NCI-H1092 treated with DMSO at 0.1 percent for 48 hours (cell line): ENCODE measurements at places on chromosomes 3 and 15.

GRCh38 chr15:90780916-90781315 is 63.8 kb downstream of the BLM start:
- no peak for DNase-seq

GRCh38 chr3:184448321-184449160 is 68.7 kb downstream of the CHRD start:
- no peak for DNase-seq

DNA sequence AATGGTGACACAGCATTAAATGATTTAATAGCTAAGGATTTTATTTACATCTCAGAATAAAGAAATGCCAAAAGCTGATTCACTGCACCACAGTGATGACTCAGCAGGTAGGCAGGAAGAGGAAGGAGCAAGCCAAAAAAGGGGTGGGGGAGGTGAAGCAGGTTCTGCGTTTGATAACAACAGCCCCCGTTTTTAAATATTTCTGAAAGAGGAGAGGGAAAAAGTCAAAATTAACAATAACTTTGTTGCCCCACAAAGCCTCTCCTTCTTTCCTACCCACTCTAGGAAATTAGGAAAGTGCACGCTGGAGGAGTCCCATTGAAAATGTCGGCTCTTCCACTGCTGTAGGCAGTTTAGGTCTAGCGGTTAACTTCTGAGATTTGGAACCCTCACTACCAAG is 9.9 kb upstream of the CCDC54 start:
- no peak for DNase-seq

DNA sequence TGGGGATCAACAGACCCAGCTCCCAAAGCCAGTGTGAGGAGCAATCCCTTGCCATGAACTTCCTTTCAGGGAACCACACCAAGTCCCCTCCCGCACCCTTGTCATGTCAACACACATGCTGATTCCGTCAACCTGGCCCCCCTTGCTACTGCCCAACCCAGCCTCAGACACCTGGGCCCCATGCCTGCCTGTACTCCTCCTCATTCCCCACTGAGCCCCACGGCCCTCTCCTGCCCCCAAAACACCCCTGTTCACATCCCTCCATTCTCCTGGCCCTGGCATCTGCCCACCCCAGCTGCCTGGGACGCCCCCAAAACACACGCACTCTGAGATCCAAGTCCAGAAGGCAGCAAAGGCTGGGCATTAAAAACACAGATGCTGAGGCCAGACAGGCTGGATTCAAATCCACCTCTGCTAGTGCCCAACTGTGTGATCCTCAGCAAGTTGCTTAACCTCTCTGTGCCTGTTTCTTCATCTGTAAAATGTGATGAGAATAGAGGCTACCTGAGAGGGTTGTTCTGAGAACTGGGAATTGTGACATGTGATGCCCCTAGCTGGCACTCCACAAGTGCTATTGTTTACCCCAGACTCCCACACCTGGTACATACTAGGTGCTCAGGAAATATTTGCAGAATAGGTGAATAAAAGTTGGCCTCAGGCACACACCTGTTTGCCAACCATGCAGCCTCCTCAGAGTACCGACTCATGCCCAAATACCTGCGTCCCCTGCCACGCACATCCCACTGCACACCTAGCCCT is 2.3 kb downstream of the PLXND1 start:
- no peak for DNase-seq

GRCh38 chr3:132623646-132624045 is 26.6 kb downstream of the ACKR4 start:
- DNase-seq = no peak

- DNase-seq = no peak
These were observed 6.7 kb downstream of the ZBTB47 start for GRCh38 chr3:42660131-42660715.

DNA sequence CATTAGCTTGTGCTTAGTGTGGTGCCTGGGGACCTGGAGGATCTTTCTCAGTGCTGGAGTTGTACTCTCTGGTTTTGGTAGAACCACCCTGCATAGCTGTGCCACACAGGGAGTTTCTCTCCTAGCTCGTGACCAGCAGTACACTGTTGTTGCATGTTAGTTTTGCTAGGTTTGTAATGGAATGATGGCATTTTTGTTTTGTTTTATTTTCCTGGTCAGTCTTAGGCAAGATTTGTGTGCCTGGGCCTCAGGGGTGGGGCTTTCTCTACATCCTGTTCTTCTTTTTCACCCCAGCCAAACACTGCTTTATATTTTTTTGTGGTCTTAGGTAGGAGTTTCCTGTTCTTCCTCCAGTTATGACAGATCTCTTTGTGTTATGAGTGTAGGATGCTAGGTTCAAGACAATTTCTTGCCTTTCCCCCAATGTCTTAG is 534.5 kb upstream of the KCNMB2 start:
- DNase-seq = no peak

DNA sequence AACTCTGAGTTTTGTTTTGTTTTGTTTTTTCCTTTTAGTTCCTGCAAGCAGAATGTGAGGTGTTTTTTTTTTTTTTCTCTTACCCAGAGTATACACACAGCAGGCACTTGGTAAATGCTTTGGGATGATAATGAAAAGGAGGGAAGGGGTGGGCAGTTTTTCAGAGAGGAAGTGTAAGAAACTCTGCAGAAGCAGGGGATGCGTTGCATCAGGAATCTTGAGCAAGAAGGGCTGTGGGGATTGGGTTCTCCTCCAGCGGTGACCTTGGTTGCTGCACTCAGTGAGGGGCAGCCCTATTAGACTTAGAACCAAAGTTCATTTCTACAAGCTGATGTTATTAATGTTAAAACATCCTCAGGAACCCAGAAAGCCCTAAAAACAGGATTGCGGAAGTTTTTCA is 32.2 kb upstream of the TMEM158 start:
- no peak for DNase-seq

- no peak for DNase-seq
These were observed 108.2 kb upstream of the SETMAR start for GRCh38 chr3:4195006-4195405.

DNA sequence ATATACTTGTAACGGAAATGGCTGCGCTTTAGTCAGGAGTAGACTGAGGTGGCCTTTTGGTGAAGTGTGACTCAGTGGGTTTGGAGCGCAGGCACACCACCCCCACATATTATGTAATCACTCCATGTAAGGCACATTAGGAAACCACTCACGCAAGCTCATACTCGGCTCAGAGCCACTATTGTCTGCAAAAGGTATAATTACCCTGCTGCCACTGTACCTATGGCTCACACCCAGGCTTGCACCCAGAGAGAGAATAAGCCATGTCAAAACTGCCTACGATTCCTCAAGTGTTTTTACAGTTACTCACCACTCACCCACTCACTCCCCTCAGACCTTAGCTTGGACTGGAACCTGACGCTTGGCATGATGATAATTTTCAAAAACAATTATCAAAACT is 611.9 kb upstream of the CCDC54 start:
- DNase-seq = no peak

DNA sequence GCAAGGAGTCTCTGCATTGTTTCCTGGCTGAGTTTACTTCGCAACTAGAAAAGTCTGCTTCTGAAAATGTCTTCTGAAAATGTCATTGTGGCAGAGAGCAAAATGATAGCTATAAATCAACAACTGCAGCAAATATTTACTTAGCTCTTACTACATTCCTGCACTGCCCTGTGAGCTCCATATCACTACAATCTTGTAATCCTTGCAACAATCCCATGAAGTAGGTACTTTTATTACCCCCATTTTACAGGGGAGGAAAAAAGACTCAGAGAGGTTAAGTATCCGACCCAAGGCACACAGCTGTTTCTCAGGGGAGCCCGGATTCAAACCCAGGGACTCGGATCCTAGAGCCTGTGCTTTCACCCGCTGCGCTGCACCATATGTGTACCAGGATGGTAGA is 34.2 kb upstream of the SPTBN5 start:
- no peak for DNase-seq

DNA sequence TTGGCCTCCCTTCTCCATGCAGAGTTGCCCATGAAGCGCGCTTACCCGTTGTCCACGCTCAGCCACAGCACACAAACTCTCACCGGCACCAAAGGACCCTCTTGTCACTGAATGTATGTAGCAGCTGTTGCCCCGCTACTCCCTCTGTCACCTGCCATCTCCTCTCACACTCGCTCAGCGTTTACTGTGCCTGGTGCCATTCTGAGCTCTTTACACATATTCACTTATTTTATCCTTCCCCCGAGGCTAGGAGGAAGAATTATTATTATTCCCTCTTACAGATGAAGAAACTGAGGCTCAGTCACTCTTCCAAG is 41.7 kb upstream of the PRR23E start:
- no peak for DNase-seq

DNA sequence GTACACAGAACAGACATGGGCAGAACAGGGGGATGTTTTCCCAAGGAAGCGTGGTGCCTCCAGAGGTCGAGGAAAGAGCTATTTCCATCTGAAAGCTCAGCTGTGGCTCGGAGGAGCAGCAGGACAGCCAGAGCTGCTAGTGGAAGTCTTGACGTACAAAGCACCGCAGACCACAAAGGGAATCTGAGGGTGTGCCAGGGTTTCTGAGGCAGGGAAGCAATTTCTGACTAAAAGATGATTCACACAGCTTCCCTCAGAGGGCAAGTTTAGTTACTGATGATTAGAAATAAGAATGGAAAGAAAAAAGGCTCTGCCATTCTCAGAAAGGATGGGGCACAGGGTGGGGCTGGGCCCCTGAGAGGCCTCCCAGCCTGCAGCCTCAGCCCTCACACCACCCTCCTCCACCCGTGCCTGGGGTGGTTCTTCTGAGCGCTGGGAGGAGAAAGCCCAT is 45.8 kb upstream of the SEC13 start:
- no peak for DNase-seq

GRCh38 chr3:142963516-142964448 is at the start of gene PAQR9:
Gene PAQR9 (minus strand): TSS chr3:142963674. CDS start chr3:142963336, 338 bp downstream.
- DNase-seq = peak; percentile 24

DNA sequence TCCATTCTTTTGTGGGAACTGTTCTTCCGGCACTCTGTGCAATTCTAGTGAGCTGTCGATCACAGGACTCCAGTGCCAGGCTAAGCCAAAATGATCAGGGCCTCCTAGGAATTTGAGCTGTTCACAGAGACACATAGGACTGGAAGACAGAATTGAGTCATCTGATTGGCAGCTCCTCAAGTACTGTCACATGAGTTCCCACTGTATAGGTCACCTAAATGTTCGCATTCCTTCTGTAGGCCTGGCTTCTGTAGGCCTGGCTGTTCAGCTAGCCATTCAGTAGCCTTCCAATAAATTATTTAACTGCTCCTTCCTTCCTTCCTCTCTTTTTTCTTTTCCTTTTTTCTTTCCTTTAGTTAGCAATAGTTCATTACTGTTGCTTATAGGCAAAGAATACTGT is 4.3 kb downstream of the PROS1 start:
- DNase-seq = no peak

- DNase-seq = no peak
These were observed 18.1 kb upstream of the PTPN23 start for GRCh38 chr3:47362701-47363100.

DNA sequence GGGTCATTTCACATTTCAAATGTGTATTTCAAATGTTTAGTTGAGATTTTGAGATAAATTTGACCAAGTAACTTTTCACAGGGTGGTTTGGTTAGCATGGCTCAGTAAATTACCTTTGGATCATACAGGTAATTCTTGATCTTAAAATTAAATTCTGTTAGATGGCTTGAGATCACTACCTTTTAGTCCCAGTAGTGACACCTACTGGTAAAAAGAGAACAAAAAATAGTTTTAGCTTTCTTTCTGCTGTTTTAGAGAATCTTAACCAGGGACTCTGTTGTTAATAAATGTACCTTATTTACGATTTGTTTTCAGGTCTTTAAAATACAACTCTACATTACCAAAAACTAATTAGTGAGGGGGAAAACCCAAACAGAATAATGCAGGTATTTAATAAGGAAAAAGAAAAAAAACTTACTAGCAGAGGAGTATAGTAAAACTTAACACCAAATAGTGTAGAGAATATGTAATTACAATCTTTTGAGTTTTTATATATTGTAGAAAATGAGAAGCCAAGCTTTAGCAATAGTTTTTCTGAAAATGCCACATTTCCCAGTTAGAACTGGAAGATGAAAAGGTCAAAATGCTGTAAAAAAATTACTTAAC is 620.3 kb upstream of the AGTR1 start:
- no peak for DNase-seq

- no peak for DNase-seq
These were observed 70.7 kb downstream of the P2RY1 start for GRCh38 chr3:152905631-152906030.

DNA sequence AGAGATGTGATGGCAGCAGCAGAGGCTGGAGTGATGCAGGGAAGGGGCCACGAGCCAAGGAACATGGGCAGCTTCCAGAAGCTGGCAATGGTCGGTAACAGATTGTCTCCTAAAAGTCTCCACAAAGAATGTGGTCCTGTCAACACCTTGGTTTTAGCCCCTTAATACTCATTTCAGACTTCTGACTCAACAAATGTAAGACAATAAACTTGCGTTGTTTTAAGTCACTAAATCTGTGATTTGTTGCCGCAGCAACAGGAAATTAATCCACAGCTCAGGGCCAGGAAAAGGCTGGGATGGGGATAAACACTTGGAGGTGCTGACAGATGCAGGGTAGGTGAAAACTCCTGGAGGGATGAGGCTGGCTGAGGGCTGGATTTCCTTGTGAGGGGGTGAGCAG is 69.9 kb downstream of the OXNAD1 start:
- no peak for DNase-seq

GRCh38 chr3:101248736-101249135 is 71.6 kb downstream of the IMPG2 start:
- DNase-seq = no peak

GRCh38 chr3:122730240-122730639 is 49.6 kb downstream of the PARP14 start:
- no peak for DNase-seq
